ENCODE measurements at places on chromosomes 11 and 22.

DNA sequence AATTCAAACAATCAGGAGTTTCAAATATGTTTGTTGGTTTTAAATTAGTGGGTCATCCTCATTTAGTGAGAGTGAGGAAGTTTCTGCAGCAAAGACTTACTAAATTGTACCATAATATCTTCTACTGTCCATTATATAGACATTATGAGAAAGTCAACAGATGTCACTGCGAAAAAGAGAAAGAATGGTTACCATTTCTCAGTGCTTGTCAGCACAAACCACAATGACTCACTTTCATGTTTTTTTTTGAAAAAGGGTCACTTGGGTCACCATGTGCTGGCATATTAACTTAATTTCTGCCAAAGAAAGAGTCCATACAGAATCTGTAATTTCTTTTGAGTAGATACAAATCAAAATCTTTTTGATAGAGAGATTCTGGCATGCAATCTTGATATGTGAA, 924.6 kb upstream of the FAT3 start:
- DNase-seq = no peak

DNA sequence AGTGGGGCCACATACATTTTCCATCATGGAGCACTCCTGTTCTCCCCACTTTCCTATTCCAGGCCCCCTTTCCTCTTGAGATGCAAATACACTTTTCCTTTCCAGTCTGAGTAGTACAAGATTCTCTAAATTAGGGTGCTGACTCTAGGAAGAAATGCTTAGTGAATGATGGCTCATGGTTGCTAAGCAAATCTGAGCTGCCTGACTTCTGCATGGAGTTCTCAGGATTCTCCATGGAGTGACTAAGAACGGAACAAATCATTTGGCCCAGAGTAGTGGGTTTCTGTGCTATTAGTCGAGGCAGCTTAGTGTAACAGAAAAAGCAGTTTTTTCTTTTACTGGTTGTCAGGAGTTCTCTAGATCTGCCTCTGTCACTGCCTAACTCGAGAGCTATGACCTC, 65.4 kb upstream of the NTM start:
- no peak for DNase-seq

DNA sequence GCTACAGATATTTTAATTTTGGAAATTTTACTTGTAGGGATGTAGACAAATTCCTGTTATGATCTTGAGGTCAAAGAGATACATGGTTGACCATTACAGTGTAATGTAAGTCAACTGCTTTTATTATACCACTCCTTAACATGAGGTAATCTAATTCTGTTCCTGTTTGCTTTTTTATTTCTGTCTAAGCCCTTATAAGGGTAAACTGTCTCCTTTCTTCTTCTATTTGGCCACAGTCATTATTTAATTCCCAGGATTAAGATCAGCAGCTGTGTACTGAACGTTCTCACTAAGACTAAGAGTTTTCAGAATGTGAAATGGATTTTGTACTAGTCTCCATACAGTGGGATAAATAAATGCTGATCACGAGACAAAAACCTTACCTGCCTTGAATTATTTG, 32.8 kb downstream of the C2CD3 start:
- DNase-seq = no peak

DNA sequence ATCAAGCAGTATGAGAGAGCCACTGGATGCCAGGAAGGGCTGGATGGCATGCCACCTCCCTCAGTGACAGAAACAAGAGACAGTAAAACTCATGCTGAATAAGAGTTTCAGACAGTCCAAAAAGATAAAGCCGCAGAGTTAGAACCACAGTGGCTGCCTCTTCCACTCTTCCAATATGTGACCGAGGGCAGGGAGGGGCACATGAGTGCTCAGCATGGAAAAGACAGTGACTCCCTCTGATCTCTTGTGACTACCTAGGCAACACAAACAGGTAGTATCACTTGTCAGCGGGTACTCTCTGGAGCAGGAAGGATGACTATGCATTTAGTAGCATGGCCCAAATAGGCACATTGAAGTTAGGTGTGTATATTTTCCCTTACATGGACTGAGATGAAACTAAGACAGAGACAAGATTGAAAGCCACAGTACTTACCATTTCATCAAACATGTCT, 295.4 kb downstream of the CADM1 start:
- no peak for DNase-seq

DNA sequence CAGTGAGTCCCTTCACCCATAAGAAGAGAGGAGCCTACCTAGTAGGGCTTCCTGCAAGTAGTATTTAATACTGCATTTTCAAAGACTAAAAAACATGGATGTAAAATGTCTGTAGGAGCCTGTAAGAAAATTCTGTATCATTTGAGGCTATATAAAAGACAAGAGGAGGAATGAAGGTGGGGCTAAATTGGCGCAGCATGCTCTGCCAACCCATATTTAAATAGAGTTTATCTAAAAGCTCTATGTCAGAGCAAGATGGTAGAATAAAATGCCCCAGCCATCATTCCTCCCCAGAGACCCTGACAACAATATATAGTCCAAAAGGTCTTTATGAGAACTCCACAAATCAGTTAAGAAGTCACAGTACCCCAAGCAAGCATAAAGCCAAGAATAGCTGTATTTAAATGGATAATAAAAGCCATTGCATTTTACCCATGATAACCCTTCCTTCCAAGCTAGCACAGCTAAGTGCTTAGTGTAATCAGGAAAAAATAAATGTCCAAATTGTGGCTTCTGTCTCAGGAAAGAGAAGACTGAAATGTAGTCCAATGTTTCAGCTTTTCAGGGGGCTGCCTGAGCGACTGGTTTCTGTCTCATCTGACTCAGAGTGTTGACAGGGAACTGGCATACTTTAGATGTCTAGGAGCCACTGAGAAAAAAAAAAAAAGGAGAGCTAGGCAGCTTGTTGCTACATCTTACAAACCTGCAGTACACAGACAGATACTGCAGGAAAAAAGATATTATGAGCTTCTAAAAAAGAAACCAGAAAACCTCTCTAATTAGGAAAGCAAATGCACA, 258.6 kb downstream of the METTL15 start:
- DNase-seq = no peak

DNA sequence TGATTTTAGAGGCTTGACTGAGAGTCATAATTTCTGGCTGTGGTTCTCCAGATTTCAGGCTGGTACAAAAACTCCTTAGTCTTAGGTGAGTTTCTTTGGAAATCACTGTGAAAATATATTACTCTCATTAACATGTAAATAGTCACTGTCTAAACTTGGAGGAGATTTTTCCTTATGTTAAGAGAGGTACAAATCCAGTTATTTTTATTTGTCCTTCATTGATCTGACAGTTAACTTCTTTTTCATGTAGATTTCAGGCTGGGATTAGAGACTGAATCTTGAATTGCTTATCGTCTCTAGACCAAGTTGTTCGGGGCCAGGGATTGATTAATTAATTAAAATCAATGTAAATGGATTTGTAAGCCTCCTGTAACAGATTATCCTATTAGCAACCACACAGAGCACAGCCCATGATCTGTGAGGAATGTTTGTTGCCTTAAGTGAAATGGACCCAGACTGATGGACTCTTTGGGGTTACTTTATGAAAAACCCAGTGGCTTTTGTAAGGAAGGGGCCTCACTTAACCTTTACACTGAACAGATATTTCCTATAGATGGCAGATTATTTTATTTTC, 21.1 kb downstream of the TEAD1 start:
- DNase-seq = no peak

DNA sequence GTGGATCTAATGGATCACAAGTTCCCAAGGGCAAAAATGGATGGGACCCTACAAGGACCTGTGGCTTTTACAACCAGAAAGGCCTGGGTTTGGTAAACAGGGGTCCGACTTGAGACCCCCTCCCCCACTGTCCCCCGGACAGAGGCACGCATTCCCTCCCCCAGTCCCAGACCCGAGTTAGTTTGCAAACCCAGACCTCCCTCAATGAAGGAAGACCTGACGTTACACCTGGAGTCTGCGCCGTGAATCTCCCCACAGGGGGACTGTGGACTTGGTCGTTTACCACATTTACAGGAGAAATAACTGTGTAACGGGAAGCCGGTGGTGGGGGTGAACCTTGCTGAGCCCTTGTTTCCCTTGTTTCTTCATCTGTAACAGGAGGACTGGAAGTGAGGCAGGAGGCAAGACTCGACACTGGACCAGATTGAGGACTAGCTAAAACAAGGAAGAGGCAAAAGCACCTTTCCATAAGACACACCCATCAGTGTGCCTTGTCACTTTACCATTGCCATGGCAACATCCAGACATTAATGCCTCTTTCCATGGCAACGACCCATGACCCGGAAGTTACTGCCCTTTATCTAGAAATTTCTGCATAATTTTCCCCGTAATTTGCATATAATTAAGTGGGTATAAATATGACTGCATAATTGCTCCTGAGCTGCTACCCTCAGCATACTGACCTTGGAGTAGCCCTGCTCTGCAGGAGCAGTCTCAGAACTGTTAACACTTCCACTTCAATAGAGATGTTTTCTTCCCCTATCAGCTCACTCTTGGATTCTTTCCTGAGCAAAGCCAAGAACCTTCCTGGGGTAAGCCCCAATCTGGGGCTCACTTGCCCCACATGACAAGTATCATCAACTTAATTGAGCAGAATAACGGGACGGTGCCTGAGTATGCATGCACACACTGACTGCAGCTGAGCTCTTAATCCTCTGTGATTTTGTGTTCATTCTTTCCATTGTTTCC, 25.4 kb downstream of the PDGFB start:
- peak; percentile 24 for DNase-seq

- no peak for DNase-seq
These were observed 73.1 kb downstream of the ARHGAP32 start for GRCh38 chr11:129119036-129119435.

DNA sequence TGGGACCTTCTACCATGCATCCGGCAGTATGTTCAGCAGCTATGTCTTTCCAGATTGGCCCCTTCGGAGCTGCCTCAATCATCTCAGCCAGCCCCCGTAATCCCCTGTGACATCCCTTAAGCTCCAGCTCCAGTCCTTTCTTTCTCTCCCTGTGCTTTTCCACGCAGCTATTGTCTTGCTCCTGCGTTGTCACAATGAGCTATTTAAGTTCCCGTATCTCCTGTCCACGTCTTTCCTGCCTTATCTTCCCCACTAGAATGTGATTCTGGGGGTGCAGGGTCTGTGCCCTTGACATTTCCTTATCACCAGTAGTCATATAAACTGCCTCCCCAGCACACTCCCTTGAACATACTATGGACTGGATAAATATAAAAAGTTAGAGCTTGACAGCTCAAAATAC, 5.1 kb upstream of the ETS1 start:
- no peak for DNase-seq

GRCh38 chr11:12066056-12066798, 44.2 kb upstream of the MICAL2 start:
- no peak for DNase-seq

- no peak for DNase-seq
These were observed 37.3 kb downstream of the GALNT18 start for GRCh38 chr11:11584530-11584810.

- DNase-seq = no peak
These were observed 41.5 kb downstream of the TRMU start for GRCh38 chr22:46376908-46377524.

DNA sequence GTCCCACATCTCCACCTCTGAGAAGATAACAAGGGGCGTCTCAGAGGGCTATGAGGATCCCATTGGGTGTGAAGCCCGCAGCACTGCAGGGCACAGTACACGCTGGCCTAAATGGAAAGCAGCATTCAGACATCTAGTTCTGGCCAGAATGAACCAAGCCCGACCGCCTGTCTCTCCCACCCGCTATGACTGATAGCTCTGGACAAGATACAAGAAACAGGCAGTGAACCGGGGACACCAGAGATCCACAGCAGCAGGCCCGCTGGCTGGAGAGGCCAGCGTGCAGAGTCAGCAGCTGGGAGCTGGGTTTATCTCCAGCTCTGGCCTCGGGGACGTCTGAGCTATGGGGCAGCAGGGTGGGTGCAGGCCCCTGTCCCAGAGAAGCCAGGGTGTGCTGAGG, 9.6 kb downstream of the CERK start:
- no peak for DNase-seq

DNA sequence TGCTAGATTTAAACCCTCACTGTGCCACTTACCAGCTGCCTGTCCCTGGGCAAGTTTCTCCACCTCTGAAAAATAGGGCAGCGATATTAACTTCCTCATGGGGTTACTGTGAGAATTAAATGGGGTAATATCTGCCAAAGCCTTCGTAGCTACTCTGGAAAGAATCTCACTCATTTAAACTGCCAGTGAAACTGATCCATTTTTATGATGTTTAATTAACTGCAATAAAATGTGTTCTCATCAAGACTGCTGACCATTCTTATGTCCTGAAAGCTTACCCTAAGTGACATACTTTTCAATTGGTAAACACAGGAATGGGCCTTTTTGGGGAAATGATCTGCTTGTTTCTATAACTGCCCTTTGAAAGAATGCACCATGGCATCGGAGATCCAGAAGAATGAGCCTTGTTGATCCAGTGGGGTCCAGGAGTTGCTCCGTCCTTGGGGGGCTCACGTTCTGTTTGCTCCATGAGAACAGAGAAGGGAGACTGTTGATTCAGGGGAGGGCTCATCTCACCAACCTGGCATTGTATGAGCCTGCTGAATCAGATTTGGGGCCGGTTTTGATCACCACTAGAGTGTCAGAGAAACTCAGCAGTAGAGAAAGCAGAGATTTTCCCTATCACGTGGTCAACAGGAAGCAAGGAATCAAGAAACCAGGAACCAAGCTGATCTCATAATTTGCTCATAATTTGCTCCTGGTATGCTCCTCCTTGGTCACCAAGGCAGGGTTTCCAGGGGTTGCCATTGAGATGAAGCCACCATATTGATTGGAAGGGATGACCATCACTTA, 7.0 kb upstream of the CCDC86 start:
- no peak for DNase-seq

DNA sequence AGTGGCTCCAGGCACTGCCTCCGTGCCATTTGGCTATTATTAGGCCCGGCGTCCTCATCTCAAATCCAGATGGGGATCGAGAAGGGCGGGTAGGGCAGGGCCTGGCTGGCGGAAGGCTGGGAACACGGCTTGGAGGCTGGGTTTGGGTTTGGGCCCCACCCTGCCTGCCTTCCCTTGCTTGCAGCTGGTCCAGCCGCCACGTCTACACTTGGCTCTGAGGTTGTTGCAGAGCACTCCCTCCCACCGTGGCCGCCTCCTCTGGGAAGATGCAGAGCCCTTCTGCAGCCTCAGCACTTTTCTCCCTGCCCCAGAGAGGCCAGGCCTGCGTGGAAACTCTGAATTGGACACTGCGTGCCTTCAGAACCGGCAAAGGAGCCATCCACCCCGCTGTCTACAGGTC, 5.2 kb upstream of the SMTN start:
- DNase-seq = no peak

GRCh38 chr11:15985127-15985859, 371.1 kb downstream of the SOX6 start:
- no peak for DNase-seq

DNA sequence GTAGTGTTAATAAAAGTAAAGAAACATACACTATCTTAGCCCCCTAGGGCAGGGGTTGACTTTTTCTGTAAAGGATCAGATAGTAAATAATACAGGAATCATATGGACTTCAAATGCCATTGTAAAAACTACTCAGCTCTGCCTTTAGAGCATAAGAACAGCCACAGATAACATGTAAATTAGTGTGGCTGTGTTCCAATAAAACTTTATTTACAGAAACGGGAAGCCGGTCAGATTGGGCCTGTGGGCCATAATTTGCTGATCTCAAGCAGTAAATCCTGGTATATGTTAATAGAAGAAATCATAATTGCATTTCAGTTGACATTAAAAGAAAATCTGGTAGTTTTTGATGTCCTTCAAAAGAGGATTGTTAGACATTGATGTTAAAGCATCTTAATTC, 76.5 kb downstream of the ZC3H12C start:
- DNase-seq = no peak

GRCh38 chr11:126510621-126511370, 155.3 kb downstream of the ST3GAL4 start:
- no peak for DNase-seq

GRCh38 chr11:12263141-12263693, 114.2 kb upstream of the PARVA start:
- DNase-seq = no peak
